ENCODE measurements at places on chromosomes 3 and 15.

GRCh38 chr3:195905970-195906864 lies 2.1 kb downstream of the TNK2 start:
- no peak for DNase-seq

DNA sequence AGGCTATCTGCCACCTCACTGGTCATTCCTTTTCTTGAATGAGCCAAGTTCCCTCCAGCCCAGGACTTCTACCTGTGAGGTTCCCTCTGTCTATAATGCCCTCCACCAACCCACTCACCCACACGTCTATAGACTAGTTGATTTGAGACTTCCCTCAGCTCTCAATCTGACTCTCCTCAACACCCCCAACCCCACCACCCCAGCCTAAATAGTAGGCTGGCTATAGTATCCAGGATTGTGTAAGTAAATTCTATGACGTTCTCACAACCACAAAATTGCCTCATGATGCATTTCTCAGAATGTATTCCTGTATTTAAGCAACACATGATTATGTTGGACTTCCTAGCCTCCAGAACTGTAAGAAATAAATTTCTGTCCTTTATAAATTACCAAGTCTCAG lies 2.2 kb downstream of the PLSCR1 start:
- no peak for DNase-seq

- DNase-seq = no peak
These were observed 891 bp upstream of the TOP2B start for GRCh38 chr3:25665315-25666280.

GRCh38 chr3:187909866-187910265 lies 164.6 kb upstream of the BCL6 start:
- DNase-seq = no peak
